Stimulated activated CD8-positive, alpha-beta memory T cell treated with anti-CD3 and anti-CD28 coated beads, Interleukin-7, amount 100 ng/mL, for 1 hour (primary cell): ENCODE measurements at places on chromosomes 3 and 15.

GRCh38 chr15:93553167-93553935 lies 464.3 kb upstream of the RGMA start:
- no peak for DNase-seq

GRCh38 chr15:57387564-57388076 lies 11.3 kb downstream of the CGNL1 start:
- DNase-seq = no peak

GRCh38 chr3:177039490-177040274 lies 157.6 kb downstream of the TBL1XR1 start:
- DNase-seq = no peak

DNA sequence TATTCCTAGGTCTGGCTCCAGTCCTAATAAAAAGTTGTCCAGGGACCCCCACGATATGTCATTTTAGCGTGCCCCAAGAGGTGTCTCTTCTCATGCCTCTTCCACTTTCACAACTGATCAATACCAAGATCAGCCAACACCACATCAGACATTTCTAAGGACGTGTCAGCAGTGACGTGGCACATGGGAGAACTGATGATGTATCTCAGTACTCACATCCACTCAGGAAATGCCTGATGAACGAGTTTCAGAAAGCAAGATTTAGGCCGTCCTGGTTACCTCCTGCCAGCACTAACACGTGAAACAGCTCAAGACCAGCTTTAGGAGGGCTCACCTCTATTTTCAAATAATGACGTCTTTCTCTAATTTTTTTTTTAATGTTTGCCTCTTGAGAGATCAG lies 19.6 kb downstream of the VGLL4 start:
- DNase-seq = no peak

DNA sequence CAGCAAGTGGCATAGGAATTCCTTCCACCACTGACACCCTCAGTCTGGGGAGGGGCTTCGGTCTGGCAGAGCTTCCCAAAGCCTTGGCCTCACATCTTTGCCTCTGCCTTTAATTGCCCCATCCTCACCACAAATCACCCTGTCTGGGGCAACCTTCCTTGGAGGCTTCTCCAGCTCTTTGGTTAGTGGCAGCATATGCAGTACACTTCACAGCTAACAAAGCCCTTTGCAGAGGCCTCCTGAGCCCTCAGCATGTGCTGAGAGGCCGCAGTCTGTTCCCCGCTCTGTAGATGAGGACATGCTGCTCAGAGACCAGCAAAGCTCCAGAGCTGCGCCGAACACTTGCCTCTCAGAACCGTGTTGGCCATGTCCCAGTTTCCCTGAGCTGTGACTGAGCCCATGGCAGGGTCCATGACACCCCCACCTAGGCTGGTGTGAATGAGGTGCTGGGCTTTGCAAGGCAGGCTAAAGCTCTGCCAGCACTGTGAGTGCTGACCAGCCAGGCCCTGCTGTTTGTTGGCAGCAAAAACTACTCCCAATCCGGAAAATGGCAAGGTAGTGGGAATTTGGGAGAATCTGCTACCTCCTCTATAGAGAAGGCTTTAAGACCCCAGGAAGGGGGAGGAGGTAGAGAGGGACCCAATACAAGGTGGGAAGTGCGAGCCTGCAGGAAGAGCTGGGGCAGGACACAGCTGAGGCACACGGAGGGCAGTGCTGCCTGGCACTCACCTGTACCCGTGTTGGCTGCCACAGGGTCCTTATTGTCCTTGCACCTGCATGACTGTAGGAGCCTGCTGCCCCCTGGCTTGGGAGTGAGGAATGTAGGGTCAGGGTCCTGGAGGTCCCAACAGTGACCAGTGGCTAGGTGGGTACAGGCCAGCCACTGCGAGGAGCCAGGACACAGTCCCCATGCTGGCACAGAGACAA lies 8.4 kb upstream of the KLF15 start:
- no peak for DNase-seq

GRCh38 chr15:62605282-62605681 lies 437.3 kb upstream of the TPM1 start:
- DNase-seq = no peak
